Sigmoid colon (tissue), 7 donors: ENCODE measurements at places on chromosomes 13 and 19. TPM values are rescaled to one million over a fixed set of nuclear protein-coding genes. Genes with fewer than 3 reads are reported as not detected.
A peak's percentile ranks its signal among the peaks of the same experiment; 100 is the strongest.

DNA sequence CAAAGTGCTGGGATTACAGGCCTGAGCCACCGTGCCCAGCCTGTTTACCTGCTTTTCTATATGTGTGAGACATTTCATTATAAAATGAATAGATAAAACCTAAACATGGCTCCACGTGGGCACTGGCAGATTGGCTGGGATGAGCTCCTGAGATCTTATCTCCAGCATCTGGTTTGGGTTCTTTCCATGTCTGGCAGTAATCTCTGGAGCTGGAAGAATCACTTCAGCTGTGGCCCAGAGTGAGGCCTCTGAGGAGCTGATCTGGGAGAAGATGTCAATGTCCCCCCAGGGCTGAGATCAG is 5.5 kb upstream of the SULT2A1 start:
- DNase-seq: peak; percentile 5

The TMEM190 gene
- total RNA-seq: not detected

The FLT3 gene
- 3.5 TPM for total RNA-seq

- DNase-seq: no peak
These were observed 5.5 kb downstream of the RPL28 start for GRCh38 chr19:55391191-55391670.

The PRR19 gene
- not detected for total RNA-seq
